Left cardiac atrium (tissue), 4 donors: ENCODE measurements at places on chromosomes 11 and 22. TPM values are rescaled to one million over a fixed set of nuclear protein-coding genes. Genes with fewer than 3 reads are reported as not detected.

The KRTAP5-3 gene
- not detected for total RNA-seq

The MMP7 gene
- total RNA-seq: not detected

The TUB gene
- total RNA-seq: 11.6 TPM

DNA sequence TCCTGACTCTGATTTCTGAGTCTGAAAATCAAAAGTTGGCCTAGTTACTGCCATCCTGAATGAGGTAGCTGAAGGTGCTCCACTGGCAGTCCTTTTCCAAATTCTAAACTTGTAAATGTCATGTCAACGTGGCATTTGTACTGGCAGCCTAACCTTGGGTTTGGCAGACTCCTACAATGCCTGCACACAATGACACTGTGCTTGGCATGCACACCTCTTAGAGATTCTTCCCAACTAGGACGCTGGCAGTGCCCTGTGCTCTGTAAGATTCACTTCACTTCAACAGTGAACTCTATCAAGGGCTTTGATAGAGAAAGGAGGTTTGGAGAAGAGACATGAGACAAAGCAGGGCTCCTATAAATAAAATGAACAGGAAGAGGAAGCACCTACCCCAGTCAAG is 21.9 kb upstream of the PPP2R1B start:
- DNase-seq: peak; percentile 65

GRCh38 chr11:129691142-129691541 is 124.5 kb upstream of the TMEM45B start:
- DNase-seq: no peak

GRCh38 chr11:124898711-124899110 is 1.0 kb upstream of the ROBO4 start:
- peak; percentile 72 for DNase-seq

- no peak for DNase-seq
Observed at GRCh38 chr11:26949846-26950245, 44.1 kb upstream of the FIBIN start.

DNA sequence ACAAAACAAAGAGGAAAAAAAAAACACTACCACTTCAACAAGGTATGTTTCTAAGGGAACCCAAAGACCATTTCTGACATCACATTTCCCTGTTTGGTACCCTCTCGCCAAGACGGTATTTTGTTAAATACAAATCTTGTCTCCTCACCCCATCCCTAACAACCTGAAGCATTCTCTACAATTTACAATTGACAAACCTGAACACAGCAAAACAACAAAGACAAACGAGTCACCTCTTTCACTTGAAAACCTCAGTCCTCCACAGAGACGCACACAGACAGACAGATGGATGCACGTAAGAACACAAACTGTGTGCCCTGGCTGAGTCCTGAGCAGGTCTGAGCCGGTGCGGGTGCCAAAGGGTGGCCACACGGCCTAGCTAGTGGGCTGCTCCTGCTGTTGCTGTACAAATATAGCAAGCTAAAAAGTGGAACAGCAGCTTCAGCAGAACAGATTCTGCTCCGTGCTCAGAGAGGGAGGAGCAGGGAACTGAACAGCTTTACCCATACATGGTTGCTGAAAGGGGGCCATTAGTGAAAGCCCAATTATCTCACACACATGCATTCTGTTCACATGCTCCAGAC is 28.5 kb downstream of the CELF1 start:
- DNase-seq: no peak

- peak; percentile 50 for DNase-seq
Observed at GRCh38 chr11:124481365-124482323, 36.1 kb upstream of the OR8B8 start.

DNA sequence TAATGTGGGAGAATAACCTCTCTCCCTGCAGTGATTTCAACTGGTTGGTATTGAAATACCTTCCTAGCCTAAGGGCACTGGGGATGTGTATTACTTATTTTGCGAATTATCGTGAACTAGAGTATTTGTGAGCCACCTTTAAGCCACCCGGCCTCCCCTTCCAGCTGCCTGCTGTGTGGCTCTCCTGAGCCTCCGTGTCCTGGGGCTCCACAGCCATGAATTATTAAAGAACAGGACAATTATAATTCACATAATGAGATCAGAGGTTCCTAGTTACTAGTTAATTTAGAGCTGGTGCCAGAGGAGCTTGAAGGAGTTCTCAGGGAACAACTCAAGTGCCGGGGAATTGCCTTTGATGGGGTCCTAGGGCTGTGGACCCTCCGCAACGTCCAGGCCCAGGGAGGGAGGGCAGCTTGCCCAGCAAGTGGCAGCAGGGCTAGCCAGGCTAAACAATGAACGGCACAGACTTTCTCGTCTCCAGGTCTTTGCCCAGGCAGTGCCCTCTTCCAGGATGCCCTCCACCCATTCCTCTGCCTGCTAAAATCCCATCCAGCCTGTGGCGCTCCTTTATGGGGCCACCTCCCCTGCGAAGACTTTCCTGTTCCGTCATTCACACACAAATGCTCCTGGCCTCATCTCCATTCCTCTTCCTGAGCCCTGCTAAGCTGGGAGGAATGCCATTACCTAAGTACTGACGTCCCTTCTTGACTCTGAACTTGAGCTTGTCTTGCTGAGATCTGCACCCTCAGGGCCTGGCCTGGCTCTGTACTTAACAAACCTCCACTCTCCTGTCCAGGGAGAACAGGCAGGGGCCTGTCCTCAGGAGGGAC is 91.5 kb downstream of the RTL6 start:
- DNase-seq: no peak

DNA sequence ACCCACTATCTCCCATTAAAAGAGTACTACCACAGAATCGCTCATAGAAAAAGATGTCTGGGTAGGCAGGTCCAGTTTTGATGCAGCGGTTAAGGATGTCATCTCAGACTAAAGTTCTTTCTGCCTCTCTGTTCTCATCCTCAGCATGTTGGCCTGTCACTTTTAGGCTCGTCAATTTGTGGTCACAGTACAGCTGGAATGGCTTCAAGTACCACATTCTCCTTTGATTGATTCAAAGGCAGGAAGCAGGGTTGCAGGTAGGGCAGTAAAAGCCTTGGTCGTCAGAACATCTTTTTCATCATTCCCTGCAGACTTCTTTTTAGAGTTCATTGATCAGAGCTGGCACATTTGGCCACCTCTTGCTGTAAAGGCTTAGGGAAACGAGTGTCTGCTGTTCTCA is 28.7 kb downstream of the SDHD start:
- no peak for DNase-seq

- no peak for DNase-seq
Observed at GRCh38 chr22:17411213-17411612, 42.0 kb downstream of the CECR2 start.

DNA sequence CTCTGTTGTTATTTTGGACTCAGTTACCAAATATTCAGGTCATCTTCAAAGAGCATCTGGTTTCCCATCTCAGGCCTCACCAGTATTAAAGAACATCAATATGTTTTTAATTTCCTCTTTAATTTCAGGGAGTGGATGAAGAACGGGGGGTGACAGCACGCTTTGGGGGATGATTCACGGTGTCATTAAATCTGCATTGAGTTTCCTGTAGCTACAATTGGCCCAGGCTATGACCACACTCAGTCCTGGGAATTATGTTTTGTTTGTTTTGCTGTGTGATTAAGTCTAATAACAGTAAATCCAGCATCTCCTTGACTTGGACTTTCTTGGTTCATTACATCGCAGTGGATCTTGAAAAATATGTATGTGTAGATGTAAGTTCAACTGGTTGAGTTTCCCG is 149.7 kb upstream of the SEZ6L start:
- no peak for DNase-seq

DNA sequence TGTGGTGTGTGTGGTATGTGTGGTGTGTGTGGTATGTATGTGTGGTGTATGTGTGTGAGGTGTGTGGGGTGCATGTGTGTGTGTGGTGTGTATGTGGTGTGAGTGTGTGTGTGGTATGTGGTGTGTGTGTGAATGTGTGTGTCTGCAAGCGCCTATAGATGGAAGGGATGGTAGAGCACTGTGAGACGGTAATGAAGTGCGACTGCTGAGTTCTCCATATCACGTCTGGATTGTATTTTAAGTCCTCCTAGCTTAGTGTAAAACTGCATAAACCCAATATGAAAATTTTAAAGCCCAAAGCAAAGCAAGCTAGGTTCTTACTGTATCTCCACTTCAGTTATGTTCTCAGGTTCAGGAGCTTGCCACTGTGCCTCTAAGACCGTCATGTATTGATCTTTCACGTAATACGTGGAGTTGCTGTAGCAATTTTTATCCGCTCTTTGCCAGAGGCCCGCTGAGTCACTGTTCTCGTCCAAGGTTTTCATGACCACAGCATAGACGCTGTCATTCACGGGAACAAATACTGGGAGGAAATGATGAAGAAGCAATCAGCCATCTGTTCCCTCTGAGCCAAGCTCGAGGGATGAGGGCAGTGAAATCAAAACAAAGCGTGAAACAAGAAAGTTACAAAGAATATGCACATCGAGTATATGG is 5.5 kb downstream of the PLET1 start:
- DNase-seq: peak; percentile 29

DNA sequence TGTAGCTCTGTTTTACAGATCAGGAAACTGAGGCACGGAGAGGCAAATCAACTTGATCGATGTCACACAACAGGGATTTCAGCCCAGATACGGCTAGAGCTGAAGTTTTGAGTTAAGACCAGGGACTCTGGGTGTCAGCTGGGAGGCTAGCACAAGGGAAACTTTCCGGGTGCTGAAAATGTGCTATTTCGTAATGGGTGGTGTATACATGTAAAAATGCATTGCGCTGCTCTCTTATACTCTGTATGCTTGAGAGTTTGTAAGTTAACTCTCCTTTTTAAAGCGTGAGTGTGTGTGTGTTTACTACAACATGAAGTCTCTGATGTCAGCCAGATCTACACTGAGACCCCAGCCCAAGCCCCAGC is 227.6 kb downstream of the MN1 start:
- DNase-seq: no peak

DNA sequence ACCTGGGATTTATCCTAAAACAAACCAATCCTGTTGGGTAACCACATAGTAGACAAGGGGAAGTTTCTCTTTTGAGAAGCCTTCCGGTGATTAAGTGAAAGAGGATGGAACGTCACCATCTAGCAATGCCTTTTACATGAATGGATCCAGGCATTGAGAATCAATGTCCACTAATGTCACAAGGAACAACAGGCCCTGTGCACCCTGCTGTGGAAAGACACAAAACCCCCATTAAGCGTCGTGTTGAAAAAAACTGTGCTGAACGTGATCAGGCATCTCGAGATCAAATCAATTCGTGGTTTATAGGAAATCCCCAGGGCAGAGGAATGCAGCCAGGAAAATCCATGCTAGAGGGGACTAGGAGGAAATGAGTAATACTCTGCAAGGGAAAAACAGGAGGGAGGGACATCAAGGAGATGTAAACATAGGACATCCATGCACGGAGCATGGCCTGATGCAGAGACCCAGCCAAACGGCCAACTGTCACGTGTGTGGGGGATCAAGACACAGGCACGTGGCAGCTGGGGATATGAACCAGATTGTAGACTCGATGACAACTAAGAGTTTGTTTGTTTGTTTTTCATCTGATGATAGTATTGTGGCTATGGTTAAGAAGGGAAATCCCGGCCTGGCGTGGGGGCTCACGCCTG is 38.6 kb upstream of the CARS1 start:
- peak; percentile 56 for DNase-seq

DNA sequence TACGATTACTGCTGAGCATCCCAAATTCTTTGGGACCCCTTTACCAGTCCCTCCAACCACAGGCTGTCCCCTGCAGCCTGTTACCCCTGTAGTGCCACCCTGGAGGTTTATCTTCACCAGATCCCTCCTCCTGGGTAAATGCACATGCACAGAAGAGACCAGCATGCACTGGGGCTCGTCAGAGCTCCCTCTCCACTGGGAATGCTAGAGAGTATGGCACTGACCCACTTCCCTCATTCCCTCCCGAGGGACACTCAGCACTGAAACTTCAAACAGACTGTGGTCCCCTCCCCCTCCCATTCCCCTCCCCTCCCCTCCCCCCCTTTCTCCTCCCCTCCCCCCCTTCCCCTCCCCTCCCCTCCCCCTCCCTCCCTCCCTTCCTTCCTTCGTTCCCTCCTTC is 49.1 kb downstream of the C11orf91 start:
- DNase-seq: no peak

DNA sequence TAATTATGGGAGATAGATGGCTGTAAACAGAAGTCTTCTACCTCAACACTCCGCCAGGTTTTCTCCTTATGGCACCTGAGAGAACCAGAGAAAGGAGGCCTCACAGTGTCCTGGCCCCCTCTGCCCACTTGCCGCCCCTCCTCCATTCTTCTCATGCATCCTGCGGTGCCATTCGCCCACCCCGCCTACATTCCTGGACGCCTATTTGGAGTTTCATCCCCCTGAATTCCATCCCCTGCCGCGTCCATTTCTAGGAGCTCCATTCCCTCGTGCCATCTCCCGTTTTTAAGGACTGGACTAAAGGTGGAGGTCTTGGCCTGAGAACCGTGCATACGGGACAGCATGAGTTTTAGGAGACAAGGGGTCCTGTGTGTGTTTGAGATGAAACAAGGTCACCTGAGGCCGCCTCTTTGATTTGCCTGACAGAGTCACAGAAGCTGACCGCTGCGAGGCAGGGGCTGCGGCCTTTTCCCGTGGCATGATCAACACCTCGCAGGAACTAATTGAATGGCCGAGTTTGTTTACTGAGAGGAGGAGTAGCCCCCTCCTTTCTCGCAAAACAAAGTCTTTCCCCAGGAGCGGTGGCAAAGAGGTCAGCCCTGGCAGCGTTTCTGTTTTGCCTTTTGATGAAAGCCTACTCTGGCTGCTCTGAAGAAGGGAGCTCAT is 246.2 kb downstream of the ST3GAL4 start:
- no peak for DNase-seq

DNA sequence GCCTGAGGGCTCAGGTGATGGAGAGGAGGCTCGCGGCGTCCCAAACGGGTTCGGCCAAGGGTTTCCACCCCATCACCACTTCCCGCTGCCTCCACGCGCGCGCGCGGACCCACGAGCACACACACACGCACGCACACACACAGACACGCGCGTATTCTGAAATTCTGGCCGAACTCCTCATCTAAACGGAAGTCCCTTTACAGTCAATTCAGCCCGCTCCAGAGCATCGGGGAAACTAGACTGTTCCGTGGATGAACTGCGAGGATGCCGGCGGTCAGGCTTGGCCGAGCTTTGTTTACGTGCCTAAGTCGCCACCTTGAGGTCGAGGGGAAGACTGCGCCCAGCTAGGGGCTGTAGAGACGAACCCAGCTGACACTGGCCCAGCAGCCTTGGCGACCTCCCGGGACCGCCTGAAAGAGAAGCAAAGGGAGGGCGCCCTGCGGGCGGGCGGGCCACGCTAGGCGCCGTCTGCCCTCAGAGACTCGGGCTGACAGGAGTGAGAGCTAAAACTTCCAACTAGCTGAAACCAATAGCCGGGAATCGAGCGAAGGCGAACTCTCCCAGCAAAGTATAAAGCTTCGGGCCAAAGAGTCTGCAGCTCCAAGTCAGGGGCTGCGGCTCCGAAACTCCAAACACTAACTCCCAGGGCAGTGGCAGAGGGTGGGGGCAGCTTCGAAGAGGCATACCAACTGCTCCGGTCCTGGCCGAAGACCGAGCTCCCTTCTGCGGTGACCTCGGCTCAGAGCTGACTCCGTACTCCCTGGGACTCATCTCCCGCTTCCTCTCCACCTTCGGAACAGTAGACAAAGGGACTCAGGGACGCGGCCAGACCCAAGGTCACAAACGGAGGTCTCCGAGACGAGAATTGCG is 124.7 kb upstream of the C11orf58 start:
- peak; percentile 91 for DNase-seq
